ENCODE measurements at places on chromosomes 1 and 21.

DNA sequence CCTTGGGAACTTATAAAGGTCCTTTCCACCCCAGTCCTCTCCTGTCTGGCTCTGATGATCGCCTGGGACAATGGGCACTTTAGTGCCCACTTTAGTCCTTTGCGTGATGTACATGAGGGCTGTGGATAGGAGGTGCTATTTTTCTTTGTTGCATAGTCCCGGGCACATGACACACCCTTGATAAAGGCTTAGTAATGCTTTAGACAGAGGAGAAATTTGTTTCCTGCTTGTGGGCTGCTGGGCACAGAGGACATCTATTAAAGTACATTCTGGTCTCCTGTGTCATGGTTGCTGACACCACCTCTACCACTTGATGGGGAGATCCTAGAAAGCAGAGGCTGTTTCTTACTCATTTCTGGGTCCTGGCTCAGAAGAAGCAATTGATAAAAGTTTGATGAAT lies 5.4 kb upstream of the KNCN start:
- DNase-seq = no peak

- DNase-seq = no peak
These were observed 15.3 kb downstream of the SLC16A4 start for GRCh38 chr1:110375490-110375889.

DNA sequence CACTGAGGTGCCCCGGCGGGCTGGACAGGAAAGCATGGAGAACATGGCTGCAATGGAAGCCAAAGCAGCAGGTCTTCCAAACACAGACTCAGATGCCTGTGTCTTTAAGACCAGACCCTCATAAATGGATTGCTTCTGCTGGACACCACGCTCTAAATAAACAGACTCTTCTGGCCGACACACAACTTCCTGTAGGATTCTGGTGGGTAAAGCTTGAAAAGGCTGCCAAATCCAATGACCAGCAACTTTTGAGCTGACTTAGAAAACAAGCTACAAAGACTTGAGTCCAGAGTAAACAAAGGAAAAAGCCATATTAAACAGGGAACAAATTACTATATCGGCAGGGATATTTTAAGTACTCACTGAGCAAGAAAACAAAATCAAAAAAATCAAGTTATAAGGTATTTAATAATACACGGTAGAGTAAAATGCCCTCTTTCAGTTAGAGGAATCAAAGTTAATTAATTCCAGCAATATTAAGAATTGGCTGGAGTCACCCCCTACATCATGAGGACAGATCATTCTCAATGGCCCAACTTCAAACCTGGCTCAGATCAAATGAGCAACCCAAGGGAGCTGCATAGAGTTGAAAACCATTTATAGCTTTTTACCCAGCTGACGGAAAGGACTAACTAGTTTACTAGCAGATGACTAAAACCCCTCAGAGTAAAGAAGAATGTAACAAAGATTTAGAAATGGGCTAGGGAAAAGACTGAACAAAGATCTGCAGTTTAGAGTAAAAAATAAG lies 102.4 kb downstream of the TGFBR3 start:
- no peak for DNase-seq

DNA sequence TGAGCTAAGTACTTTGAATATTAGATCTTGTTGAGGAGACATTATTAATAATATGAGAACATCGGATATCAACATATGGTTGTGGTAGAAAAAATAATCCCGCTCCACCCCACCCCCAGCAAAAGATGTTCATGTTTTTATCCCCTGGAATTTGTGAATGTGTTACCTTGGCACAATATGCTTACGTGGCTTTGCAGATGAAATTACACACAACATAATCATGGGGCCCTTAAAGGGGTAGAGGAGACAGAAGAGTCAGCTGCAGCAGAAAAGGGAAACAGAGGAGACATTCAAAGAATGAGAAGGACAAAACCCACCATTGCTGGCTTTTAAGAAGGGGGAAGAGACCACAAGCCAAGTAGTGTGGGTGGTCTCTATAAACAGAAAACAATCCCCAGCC lies 104.1 kb downstream of the SEC16B start:
- no peak for DNase-seq

DNA sequence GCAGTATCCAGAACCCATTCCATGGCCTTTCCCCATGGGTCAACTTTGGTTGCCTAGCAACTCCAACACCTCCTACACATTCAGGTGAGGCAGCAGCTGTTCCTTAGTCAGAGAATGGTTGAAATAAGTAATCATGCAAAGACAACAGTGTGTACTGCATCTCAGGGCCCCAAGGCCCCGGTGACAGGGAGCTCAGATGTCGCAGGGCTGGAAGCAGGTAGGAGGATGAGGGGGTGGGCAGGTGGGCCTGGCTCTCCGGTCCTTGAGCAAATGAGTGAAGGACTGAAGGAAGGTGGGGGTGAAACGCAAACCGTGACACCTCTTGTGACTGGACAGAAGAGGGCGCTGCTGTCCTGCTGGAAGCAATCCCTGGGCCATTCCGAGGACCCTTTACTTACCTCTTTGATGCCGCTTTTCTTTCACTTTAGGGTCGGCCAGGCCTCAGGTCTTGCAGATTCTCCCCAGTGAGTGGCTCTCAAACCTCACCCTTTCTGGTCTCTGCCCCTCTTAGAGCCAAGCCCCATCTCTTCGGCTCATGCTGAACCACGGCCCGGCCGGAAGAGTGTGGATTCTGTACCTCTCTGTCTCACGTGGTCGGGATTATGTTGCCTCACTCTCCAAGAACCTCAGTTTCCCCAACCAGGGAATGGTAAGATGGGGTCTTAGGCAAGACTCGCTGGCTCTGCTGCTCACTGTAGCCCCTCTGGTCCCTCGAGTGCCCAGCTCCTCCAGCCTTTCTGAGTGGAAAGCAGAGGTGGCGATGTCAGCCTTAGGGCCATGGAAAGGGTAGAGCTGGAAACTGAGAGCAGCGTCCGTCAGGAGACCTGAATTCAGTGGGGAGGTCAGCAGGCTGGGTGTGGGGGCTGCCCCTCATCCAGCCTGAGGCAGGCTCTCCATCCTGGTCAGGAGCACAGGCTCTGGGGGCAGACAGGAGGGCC lies 5.6 kb upstream of the KCNA10 start:
- peak; percentile 41 for DNase-seq

- no peak for DNase-seq
These were observed 62.1 kb downstream of the CD46 start for GRCh38 chr1:207813946-207814345.

- no peak for DNase-seq
These were observed 125.3 kb upstream of the HMGB4 start for GRCh38 chr1:33738536-33738935.

DNA sequence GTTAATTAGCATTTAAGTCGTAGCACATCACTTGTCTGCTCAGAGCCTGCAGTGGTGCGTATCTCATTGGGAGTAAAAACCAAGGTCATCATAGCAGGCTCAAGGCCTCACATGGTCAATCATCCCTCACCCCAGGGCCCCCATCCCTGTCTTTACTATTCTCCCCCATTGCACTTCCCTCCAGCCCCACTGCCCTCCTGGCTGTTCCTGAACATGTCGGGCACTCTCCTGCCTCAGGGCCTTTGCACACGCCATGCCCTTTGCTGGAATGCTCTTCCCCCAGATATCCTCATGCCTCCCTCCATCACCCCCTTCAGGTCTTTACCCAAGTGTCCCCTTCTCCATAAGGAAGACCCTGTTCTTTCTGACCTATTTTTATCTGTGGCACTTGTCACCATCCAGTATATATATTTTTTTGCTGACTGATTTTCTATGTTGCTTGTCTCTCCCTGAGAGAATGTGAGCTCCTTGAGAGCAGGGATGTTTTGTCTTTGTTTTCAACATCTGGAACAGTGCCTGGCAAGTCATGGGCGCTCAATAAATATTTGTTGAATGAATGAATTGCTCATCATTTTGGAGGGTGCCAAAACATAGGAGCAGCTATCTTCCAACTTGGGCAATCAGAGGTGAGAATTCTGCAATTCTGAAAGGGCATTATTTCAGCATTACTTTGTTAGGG lies 74.1 kb upstream of the POU3F1 start:
- DNase-seq = no peak

DNA sequence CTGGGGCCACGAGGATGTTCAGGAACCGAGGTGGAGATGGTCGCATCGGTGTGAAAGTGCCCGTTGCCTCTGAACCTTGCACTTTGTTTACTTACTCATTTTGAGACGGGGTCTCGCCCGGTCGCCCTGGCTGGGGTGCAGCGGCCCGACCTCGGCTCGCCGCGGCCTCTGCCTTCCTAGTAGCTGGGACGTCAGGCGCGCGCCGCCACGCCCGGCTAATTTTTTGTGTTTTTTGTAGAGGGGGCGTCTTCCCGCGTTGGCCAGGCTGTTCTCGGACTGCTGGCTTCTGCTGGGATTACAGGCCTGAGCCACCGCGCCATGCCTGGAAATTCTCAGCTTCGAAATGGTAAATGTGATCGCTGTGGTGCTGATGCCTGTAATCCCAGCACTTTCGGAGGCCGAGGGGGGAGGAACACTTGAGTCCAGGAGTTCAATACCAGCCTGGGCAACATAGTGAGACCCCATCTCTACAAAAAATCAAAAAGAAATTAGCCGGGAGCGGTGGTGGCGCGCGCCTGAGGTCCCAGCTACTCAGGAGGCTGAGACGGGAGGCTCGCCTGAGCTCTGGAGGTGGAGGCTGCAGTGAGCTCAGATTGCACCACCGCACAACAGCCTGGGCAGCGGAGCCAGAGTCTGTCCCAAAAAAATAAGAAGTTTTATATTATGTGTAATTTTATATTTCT lies 684 bp upstream of the MRPL20 start:
- peak; percentile 25 for DNase-seq

DNA sequence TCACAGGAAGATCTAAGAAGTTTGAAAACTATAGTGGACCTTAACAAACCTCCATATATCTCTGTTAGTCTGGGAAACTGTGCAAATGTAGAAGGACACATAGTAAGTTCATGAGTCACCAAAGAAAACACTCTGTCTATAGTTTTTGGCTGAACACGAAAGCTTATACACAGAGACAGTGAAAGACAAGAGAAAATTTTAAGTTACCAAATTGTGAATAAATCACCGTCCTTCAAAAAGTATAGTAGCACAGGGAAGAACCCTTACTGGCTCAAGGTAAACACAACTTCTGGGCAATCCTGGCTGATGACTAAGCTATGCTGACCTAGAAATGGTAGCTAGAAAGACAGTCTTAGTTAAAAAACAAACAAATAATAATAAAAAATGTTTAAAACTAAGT lies 1057.9 kb downstream of the AMY1C start:
- no peak for DNase-seq

GRCh38 chr1:109116286-109116685 lies 2.4 kb downstream of the ELAPOR1 start:
- no peak for DNase-seq

- no peak for DNase-seq
These were observed 55.2 kb downstream of the TOMM20 start for GRCh38 chr1:235073331-235073967.

- no peak for DNase-seq
These were observed 26.2 kb upstream of the UHMK1 start for GRCh38 chr1:162471290-162471853.

- peak; percentile 65 for DNase-seq
These were observed 40.4 kb downstream of the CASZ1 start for GRCh38 chr1:10755970-10756521.

- no peak for DNase-seq
These were observed 150.6 kb downstream of the RWDD3 start for GRCh38 chr1:95384567-95384966.

GRCh38 chr1:197144570-197145325 lies 1.7 kb downstream of the ASPM start:
- DNase-seq = no peak

DNA sequence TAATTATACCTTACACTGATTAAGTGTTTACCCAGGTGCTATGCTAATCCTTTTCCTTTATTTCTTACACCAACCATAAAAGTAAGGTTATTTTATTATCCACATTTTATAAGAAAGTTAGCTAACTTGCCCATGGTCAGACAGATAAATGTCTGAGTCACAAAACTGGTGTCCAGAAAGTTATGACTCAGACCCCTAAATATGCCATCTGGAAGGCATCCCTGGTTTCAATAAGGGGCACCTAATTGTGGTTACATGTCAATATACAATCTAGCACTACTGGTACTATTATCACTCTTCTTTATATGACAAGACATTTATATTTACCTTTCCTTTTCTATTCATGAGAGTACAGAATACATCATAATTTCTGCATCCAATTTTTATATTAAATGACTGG lies 496.5 kb upstream of the ADGRL2 start:
- DNase-seq = no peak

GRCh38 chr1:34685225-34685624 lies 69.6 kb upstream of the GJB5 start:
- no peak for DNase-seq

DNA sequence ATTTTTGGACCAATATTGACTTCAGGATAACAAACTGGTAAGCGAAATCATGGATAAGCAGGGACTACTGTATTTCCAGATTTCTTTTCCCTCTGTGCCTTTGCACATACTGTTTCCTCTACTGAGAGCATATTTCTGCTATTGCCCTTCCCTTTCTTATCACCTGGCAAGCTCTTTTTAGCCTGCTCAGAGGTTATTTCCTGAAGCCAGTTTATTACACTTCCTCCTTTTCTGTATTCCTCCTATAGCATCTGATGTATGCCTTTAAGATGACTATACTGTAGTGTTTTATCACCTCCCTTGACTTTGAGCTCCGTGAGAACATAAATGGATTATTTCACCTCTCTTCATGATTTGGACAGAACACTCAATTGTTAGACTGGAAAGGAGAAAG lies 49.0 kb downstream of the MAGI3 start:
- no peak for DNase-seq

DNA sequence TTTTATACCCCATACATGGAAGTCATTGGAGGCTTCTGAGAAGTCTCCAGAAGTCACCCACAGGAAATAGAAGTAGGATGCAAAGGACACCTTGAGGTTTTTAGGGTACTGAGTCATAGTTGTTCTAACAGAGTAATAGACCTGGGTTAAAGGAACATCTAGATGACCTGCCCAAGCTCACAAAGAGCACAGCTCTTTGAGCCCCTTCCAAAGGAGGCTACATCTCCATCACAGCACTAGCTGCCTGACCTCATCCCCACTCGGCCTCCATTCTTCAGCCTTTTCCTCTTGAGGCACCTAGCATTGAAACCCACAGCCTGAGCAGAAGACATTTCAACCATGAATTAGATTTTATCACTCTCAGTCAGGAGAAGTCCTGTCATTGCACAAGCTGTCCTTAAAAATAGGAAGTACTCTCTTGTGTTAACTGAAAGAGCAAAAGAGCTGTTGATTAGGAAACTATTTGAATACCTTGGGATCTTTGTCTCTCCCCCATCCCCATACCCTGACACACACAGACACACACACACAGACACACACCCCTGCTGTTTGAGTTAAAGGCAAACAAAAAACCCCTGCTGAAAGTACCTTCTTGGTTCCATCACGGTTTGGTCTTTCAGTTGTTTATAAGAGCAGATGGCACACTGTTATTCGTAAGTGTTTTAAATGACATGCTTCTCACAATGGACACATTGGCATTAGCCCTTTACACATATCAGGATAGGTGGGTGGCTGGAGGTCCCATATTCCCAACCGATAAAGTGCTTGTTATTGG lies 22.2 kb downstream of the MKNK1 start:
- no peak for DNase-seq

GRCh38 chr1:37844536-37844935 lies 14.9 kb downstream of the MTF1 start:
- no peak for DNase-seq

Measured in CD4-positive, alpha-beta T cell treated with Interleukin-1 beta for 1 hour (primary cell).